Osteocyte (in vitro differentiated cells): ENCODE measurements at places on chromosomes 12 and 14. TPM values are rescaled to one million over a fixed set of nuclear protein-coding genes. Genes with fewer than 3 reads are reported as not detected.

GRCh38 chr12:121872546-121873215 is 14.0 kb upstream of the HPD start:
- H3K4me1 ChIP-seq, result peaks cover 3% of the 10 kb centered on the region
- no peak overlapping the region for H3K27ac ChIP-seq
- H3K27me3 ChIP-seq, result no peaks in the 10 kb centered on the region

- no peaks in the 10 kb centered on the region for H3K4me1 ChIP-seq
- no peak overlapping the region for H3K4me3 ChIP-seq
- no peak overlapping the region for H3K27ac ChIP-seq
- no peaks in the 10 kb centered on the region for H3K27me3 ChIP-seq
- no peak for DNase-seq
These were observed 14.2 kb downstream of the AMN1 start for GRCh38 chr12:31714406-31715271.

Gene ANKRD33
- total RNA-seq, result not detected in 2 replicates

Gene RNASE3
- not detected in 2 replicates for total RNA-seq
